Stimulated activated CD4-positive, alpha-beta T cell treated with anti-CD3 and anti-CD28 coated beads, Interleukin-15, amount 100 ng/mL, for 1 hour (primary cell): ENCODE measurements at places on chromosomes 7 and 10.
A peak's percentile ranks its signal among the peaks of the same experiment; 100 is the strongest.

DNA sequence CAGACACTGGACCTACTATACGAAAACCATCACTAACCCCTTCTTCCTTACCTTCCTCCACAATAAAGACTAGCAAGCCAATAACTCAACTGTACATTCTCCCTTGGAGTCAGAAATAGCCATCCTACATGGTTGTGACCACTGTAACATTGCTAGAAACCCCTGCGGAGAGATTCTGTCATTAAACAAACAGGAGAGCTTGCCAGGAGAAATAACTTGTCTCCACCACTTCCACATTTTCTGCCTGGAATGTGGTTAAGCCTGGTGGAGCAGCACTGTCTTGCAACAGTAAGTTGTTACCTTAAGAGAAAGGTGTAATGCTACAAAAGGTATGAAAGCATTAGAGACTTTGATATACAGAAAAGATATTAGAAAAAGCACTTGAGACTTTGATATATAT lies 45.8 kb downstream of the THSD7A start:
- no peak for DNase-seq

- no peak for DNase-seq
These were observed 29.5 kb upstream of the PRKCQ start for GRCh38 chr10:6609625-6610024.

GRCh38 chr7:40418983-40419382 lies 284.2 kb downstream of the SUGCT start:
- DNase-seq = no peak

DNA sequence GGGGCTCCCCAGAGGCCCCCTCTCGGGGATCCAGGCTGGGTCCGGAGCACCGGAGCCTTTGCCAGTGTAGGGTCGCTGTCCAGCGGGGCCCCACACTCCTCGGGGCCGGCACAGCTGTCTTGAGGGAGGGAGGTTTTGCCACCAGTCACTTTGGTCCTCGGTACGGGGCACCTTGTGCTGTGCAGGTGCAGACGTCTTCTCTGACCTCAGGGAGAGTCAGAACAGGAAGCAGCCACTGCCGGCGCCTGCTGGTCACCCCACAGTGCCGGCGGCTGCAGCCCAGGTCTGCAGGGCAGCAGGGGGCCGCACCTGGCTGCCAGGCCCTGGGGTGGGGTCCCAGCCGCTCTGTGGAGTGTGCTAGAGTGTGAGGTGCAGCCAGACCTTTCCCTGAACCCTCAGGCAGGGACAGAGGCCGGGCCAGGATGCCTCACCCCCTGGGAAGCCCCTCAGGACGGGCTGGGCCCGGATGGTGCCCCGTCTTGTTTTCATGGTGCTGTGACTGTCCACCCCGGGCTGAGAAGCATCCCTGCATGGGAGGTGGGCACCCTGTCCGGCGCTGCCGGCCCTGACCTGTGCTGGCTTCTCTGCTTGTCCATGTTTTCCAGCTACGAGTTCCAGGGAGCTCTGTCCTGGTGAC lies 8.2 kb downstream of the MAFK start:
- no peak for DNase-seq

DNA sequence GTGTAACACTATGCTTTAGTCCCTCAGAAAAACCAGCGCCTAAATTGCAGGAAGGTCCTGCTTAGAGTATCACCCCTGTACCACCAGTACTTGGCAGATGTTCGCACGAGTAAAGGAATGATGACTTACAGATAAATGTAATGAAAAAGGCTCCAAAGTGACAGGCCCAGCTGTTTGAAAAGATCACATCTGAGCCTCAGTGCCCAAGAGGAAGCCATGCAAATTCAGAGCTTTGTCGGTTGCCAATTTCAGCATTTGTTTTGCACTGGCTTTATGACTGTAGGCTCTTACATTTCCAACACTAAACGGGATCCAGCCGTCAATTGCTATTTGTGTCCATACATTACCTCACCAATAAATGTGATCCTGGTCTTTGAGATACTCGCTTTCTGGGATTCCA lies 60.6 kb upstream of the GAD2 start:
- no peak for DNase-seq

- no peak for DNase-seq
These were observed 305.0 kb downstream of the PTEN start for GRCh38 chr10:88168171-88169036.

DNA sequence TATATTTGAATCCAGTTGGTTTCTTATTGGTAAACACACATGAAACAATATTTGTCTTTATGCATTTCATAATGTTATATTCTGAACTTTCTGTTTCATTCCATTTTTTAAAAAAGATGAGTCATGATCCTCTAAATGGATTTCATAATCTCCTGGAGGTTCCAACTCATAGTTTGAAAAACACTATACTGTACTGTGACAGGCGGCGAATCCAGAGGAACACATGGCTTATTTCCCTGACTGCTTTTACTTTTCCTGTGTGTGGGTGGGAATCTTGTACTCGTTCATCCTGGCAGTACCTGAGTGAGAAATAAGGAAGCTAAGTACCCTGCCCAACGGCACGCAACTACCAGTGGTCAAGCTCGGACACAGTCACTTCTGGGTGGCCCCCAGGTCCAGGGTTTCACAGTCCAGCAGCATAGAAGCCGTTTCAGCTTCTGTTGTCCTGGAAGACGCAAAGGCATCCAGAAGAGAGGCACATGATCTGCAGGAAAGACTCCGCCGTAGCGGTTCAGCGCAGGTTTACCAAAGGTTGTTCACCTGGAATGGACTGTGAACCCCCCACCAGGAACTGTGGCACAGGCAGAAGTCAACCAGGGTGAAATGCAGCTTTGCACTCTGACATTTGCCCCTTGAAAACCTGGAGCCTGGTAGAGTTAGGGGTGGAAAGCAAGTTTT lies 117.7 kb downstream of the CCNY start:
- DNase-seq = no peak

DNA sequence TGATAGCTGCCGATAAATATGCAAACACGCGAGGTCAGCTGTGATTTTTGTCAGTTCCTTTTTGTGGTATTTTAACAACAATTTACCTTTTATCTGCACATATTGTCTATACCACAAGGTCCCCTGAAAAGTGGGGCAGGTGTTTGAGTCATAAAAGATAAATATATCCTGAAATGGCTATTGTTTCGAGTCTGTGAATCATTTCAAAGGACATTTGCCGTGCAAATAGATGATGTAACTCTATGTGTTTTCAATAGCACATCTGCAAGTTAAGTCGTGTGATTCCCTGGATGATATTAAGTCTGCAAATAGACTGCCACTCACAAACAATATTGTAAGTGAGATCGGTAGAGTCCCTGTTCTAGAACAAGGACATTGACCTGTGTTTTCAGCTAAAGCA lies 193.0 kb upstream of the PITRM1 start:
- no peak for DNase-seq

GRCh38 chr10:94005050-94005449 lies 11.3 kb downstream of the PLCE1 start:
- DNase-seq = no peak

DNA sequence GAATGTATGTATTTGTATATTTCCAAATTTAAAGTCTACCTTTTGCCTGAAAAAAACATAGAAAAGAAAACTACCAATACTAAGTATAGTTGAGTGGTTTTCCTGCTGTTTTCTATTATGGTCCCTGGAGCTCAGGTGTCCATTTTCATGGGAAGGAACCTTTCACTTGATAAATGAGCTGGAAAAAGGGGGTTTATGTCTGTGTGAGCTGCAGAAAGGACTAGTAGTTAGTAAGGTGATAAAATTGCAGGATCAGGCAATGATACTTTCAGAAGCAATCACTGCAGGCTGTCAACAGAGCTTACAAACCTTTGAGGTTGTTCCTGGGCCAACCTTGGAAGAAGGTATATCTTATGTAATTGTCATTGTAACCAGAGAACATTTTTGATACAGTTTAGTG lies 48.0 kb downstream of the ST7 start:
- no peak for DNase-seq

- no peak for DNase-seq
These were observed 28.8 kb upstream of the GPR26 start for GRCh38 chr10:123637326-123637880.

- DNase-seq = no peak
These were observed 32.0 kb downstream of the AUTS2 start for GRCh38 chr7:69630292-69630691.

GRCh38 chr7:33248671-33249070 lies 119.3 kb downstream of the BBS9 start:
- DNase-seq = no peak

DNA sequence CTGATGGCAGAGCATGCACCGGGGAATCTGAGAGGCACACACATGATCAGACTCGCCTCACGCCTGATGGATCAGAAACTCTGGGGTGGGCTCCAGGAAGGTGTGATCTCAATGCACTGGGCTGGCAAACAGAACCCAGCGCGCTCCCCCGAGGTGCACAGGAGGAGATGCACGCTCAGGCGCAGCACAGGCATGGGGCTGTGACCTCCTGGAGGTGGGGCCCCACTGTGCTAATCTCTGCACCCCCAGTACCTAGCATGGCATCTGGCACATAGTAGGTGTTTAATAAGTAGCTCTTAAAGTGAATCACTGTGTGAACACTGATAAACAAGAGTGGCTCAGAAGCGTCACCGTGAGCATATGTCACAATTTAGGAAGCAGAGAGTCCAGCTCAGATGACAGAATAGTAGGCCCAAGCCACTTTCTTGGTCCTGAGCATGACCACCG lies 57.9 kb downstream of the PROSER2 start:
- DNase-seq = no peak

- no peak for DNase-seq
These were observed 657 bp downstream of the CDNF start for GRCh38 chr10:14837003-14837756.

GRCh38 chr10:74991435-74991834 lies 120.0 kb upstream of the SAMD8 start:
- no peak for DNase-seq

- DNase-seq = no peak
These were observed 237.8 kb downstream of the MAD1L1 start for GRCh38 chr7:1994931-1995330.

GRCh38 chr7:149074116-149074885 lies 16.2 kb downstream of the ZNF786 start:
- DNase-seq = no peak

GRCh38 chr10:88291289-88292184 lies 291.6 kb downstream of the RNLS start:
- no peak for DNase-seq

GRCh38 chr7:40709062-40709964 lies 574.5 kb downstream of the SUGCT start:
- no peak for DNase-seq

DNA sequence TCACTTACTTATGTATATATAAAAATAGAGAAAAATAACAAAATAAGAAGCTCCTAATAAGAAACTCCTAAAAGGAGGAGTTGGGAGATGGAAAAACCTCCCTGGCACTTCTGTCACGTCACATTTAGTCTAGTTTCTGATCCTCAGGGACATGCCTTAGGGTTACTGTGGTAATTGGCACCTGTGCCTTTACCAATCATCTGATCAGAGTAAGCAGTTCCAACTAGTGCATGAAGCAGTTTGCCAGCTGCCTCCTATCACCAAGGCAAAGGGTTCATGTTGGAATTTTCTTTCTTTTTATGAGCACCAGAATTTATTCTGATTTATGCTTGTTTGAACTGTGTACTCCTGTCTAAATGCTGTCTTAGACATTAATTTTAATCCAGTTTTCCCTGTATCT lies 49.9 kb downstream of the ARL4A start:
- DNase-seq = no peak

DNA sequence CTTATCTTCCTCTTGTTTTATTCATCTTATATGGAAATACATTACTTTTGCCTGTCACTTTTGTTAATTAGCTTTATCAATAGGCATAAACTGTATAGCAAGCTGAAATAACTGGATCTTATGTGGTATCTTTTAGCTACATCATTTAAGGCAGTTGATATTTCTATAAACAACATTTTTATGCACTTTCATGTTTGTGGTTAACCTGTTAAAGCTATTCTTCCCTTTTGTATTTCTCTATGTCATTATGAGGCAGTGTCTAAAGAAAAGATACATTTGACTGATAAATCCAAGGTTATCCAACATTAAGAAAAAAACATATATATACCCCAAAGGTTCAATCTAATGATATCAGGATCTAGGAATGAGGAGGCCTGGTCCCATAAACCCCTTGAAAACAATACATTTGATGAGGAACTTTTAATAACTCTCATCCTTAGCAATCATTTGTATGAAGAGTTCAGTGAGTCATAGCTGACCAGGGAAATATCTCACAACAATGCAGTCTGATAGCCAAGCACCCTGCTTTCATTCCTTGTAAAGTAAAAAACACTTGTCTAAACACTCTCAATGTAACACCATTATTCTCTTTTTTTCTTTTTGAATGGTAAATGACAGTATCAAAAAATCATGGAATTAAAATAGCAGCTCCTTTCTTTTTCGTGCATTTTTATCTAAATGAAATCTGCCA lies 300.9 kb downstream of the NEBL start:
- no peak for DNase-seq

- no peak for DNase-seq
These were observed 60.8 kb upstream of the NAMPT start for GRCh38 chr7:106345421-106346166.

GRCh38 chr10:31927884-31928548 lies 615 bp downstream of the ARHGAP12 start:
- DNase-seq = peak; percentile 22
